NCI-H1436 (cell line): ENCODE measurements at places on chromosomes 3 and 15.

GRCh38 chr15:75058127-75058905 is 34.9 kb downstream of the PPCDC start:
- no peak for DNase-seq

DNA sequence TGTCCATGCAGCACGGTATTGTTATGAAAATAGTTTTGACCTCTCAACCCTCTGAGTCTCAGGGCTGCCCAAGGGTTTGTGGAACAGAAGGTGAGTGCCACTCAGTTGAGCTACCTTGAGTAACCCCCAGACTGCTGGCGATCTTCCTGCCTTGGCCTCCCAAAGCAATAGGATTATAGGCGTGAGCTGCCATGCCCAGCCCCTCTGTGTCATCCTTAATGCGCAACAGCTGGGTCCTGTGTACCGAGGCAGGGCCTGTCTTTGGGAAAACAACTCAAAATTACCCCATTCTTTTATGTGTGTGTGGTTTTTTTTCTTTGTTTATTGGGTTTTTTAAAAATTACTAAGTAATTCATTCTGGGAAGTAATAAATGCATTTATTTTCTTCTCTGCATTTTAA is 78.3 kb upstream of the TPM1 start:
- no peak for DNase-seq

DNA sequence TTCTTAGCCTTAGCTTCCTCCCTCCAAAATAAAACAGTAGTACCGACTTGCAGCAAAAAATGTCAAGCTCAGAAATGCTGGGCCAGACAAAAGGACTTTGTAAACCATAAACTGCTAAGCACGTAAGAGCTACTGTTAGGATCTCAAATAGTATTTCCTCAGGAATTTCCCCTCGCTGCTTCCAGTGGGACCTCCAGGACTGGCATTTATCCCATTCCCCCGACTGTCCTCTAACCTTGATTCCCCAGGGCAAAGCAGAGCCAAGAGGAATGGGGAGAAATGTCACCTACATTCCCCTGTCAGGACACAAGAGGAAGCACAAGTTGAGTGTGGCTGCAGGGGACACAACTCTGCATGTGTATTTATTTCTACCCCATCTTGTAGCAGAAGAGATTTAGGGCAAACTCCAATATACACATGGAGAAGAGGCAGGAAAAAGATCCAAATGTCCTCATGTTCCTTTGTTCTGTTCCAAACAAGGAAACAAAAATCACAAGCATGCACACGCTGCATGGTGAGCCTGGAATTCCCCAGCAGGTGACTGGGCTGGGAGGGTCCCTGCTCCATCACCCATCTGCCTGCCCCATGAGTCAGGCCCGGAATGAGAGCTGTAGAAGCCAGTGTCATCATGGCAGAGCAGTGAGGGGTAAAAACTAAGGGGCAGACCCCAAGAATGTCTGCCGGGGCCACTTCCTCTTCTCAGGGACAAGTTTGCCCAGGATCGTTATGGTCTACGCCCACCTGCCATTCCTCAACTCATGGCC is 4.2 kb downstream of the STOML1 start:
- no peak for DNase-seq

DNA sequence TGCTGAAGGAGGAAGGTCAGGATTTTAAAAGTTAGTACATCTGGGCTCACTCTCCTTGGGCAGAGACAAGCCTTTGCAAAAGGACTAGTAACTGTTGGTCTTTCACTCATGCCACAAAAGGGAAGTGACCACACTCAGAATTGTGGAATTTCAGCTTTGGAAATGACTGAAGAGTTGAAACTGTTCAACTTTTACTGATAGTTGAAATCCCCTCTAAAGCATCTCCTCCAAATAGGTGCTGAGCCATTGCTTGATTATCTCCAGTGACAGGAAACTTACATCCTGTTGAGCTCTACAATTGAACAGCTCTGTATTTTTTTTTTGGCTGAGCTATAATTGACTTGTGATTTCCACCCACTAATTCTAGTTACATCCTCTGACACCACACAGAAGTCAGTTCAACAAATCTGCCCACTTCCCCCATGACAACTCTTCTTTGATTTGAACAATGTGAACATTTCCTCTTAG is 254.8 kb upstream of the TPRG1 start:
- no peak for DNase-seq

GRCh38 chr3:113249111-113249510 is 37.8 kb downstream of the BOC start:
- DNase-seq: no peak

- no peak for DNase-seq
These were observed 43.7 kb downstream of the ISL2 start for GRCh38 chr15:76380249-76380648.

DNA sequence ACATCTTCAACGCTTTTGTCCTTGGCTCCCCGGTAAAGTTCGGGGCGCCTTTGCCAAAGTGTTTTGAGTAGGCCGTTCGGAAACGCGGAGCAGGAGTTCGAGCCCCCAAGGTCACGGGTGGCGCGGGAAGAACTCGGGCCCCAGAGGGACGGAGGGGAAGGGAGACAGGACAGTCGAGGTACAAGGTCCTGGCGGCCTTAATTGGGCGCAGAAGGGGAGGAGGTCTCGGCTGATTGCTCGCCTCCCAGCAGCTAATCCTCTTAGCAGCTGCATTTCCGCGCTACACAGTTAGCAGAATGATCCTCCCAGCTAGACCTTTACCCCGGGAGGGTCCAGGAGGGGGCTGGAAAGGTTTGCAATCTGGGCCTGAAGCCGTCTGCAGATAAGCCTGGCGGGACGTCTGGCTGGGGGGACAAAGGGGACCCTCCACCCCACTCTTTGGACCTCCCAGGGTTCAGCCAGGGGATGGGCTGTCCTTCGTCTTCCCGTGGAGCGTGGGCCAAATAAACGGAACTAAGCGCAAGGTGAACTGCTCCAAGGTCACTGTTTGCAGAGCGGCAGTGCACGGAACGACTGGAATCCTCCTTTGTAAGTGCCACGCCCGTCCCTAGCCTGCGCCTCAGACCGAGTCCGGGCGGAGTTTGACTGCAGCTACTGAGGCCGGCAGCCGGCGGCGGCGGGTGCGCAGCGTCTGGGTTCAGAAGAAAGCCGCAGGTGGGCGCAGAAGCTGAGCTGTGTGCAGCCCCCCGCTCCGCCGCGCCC is 7.2 kb downstream of the EOMES start:
- no peak for DNase-seq

GRCh38 chr3:10140996-10141546 is 507 bp upstream of the VHL start:
- no peak for DNase-seq

DNA sequence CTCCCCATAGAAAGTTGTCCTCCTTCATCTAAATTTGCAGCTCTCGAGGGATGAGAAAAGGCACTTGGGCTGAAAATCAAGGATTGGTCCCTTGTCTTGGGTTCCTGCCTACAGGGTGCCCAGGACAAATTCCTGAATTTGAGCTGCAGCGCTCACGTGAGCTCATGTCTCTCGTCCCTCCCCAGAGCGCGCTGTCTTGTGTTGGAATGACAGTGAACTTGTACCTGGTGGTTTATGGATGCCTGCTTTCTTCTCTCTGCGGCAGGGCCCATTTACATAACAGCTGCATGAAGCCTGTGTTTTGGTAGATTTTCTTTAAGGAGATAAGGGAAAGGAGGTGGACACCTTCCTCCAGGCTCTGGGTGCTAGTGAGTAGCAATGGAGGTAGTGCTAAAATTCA is 4.3 kb downstream of the RYR3 start:
- no peak for DNase-seq

GRCh38 chr3:110750201-110750600 is 321.4 kb upstream of the NECTIN3 start:
- DNase-seq: no peak

DNA sequence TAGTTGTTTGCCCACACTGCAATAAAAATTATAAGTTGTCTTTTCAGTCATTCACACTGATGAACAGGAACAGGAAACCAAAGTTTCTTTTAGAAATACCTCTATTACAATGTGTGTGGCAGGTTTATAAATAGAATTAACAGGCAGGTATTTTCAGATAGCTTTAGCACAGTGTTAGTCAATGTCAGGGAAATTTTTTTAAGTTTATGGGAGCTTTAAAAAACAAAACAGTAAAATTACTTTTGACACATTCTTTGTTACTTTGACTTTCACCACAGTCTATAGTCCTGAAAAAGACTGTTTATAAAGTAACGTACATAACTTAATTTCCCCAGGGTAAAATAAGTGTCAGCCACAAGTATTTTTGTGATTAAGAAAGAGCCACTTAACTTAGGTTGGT is 38.1 kb downstream of the SERPINI1 start:
- no peak for DNase-seq

DNA sequence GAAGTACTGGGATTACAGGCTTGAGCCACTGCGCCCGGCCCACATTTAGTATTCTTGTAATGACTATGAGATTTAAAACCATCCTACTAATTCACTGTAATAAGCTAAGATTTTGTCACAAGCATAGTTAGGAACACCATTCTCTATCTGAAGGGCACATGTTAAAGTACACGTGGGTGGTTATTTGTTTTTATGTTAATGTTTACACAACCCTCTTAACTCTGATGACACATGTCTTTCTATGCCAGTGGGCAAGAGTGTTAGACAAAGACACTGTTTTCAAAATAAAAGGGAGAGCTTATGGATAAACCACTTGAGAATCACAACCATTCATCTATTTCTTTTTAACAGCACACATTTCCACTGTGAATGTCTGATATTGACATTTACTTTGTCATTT is 537.6 kb upstream of the IL12A start:
- DNase-seq: no peak

DNA sequence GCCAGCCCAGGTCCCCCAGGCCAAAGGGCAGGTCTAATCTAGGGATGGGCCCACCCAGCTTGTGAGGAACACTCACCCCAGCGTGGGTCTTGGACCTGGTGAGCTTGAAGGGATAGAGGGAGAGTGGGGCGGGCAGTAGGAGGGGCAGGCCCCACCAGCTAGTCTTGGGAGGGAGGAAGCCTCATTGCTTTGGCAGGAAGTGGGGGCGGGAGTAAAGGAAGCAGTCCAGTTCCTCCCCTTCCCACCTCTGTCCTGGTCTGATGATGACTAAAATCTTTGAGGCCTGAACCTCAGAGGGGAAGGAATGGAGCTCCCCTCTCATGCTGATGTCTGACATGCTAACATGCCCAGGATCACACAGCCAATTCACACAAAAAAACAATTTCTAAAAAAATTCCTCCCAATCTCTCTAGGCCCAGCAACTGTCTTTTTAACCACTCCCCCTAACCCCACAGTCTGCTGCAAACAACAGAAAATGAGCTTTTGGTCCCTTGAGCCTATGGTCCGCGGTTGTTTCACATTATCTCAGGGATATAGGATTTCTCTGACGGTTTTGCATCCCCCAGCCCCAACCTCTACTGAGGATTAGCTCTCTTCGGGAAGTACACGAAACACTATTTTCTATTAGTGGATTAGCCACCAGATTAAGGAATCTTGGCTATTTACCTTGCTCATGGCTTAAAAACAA is 30.7 kb upstream of the DUSP7 start:
- DNase-seq: no peak

DNA sequence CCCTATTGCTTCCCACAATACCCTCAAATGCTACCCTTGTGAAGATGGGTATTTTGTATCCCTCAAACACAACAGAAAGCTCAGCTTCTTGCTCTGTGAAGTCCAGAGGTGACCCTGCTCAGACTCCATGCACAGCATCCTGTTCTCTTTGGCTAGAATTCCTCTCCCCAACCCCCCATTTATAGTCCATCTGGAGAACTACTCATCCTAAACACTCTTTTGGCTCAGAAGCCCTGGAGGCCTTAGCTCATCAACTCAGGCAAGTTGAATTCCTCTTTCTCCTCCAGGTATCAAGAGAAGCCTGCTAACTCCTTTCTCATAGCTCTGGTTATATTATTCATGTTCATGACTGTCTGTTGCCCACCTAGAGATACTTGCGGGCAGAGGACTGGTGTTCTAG is 18.3 kb upstream of the GASK1A start:
- DNase-seq: no peak

DNA sequence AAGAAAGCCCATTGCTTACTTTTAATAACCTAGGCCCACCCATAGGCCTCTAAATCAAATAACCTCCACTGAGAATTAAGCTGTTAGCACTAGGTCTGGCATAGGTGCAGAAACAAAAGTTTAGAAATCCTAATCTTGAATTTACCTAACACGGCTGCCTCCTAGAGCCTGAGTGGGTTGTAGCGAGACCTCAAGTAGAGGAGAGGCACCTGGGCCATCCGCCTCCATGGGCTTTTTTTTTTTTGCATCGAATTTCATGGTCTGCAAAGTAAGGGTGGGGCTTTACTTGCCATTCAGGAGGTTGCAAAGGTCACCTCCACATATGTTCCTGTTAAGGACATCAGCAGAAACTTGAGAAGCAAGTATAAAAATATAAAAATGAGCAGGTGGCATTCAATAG is 6.6 kb upstream of the TPM1 start:
- no peak for DNase-seq

DNA sequence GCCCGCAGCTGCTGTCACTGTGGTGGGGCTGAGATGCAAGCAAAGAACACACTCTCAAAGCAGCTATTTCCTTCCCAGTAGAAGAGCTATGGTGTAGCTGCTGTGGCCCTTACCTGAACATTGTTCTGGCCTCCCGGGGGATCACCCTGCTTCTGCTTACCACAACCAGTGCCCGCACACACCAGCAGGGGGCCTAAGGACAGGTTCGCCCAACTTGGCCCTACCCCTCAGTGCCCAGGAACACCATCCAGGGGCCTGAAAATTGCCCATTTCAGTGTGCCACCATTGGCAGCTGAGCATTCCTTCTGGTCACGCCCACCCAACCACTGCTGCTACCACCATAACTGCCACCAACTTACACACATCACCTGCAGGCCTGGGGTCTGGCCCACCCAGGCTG is 113.0 kb downstream of the TP63 start:
- no peak for DNase-seq

- no peak for DNase-seq
These were observed 9.6 kb upstream of the RNF111 start for GRCh38 chr15:58977887-58978286.

GRCh38 chr15:38257676-38258075 is 5.0 kb downstream of the SPRED1 start:
- no peak for DNase-seq

- no peak for DNase-seq
These were observed 155.1 kb downstream of the MECOM start for GRCh38 chr3:169508426-169508825.
